GM20000 (cell line): ENCODE measurements at places on chromosomes 2 and 18.

DNA sequence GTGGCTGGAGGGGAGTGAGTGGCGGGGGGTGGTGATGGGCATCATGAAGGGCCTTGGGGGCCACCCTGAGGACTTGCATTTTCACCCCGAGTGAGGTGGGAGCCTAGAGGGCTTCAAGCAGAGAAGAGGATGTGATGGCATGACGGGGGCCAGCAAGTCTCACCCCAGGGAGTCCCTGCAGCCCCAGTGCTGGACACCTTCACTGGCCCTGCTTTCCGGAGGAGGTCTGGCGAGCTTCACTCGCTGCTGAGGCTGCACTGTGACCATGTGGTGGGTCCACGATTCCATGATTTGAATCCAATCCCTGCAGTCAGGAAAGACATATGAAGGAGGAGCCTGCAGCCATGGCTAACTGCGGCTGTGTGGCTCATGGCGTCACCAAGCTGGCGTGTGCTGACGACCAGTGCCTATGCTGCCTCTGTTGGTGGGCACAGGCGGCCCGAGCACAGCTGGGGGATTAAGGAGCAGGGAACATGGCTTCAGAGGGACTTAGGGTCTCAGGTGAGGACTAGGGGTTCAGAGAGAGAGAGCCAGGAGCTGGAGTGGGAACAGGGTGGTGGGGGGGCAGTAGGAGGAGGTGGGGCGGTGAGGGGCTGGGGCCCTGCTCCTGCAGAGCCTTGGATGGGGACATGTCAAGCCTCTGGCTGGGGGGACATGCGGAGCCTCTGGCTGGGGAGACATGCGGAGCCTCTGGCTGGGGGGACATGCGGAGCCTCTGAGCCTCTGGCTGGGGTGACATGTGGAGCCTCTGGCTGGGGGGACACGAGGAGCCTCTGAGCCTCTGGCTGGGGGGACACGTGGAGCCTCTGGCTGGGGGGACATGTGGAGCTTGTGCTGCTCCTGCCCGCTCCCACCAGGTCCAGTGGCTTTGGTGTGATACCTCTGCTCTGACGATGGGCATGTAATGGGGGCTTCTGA, 3.6 kb downstream of the ZAP70 start:
- DNase-seq = no peak

- DNase-seq = no peak
Observed at GRCh38 chr2:84717302-84717701, 163.6 kb downstream of the TRABD2A start.

DNA sequence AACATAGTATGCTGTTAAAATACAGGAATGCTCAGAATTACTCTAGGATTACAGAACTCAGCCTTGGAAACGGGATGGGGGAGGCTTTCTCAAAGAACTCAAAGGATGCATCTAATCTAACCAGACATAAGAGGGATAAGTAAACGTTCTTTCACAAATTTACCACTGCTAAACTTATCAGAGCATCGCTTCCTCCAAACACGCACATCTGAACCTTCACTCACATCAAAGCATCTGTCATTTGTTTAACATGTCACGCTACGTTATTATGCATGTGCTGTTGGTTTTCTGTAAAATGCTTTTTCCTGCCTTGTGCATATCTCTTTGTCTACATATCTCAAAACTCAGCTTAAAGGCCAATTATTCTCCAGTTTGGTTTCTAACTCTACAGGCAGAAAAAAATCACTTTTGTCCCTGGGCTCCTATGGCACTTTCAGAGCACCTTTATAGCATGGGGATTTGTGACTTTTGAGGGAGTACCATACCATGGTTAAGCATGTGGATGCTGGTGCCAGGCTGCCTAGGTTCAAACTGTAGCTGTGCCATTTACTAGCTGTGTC, 106.7 kb upstream of the FSHR start:
- DNase-seq = no peak

DNA sequence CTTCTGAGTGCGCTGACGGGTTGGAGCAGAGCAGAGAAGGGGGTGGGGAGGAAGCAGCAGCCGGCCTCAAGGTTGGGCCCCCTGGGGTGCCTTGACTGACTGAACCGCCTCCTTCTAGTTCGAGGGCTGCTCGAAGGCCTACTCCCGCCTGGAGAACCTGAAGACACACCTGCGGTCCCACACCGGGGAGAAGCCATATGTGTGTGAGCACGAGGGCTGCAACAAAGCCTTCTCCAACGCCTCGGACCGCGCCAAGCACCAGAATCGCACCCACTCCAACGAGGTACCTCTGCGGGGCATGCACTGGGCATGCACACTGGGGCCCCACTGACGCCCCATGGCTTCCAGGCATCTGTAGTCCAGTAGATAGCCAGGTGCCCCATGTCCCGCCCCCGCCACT, 246.9 kb downstream of the GLI2 start:
- DNase-seq = no peak

GRCh38 chr2:62768615-62769014, 63.1 kb downstream of the EHBP1 start:
- no peak for DNase-seq

GRCh38 chr2:46816151-46816845, 99.3 kb downstream of the MCFD2 start:
- no peak for DNase-seq

- DNase-seq = no peak
Observed at GRCh38 chr18:2979871-2980790, 32.8 kb downstream of the LPIN2 start.

- DNase-seq = no peak
Observed at GRCh38 chr2:62406573-62407043, 99.4 kb downstream of the TMEM17 start.

GRCh38 chr2:191537921-191538320, 140.0 kb upstream of the NABP1 start:
- no peak for DNase-seq

GRCh38 chr2:181250691-181251090, 206.5 kb upstream of the ITGA4 start:
- no peak for DNase-seq

DNA sequence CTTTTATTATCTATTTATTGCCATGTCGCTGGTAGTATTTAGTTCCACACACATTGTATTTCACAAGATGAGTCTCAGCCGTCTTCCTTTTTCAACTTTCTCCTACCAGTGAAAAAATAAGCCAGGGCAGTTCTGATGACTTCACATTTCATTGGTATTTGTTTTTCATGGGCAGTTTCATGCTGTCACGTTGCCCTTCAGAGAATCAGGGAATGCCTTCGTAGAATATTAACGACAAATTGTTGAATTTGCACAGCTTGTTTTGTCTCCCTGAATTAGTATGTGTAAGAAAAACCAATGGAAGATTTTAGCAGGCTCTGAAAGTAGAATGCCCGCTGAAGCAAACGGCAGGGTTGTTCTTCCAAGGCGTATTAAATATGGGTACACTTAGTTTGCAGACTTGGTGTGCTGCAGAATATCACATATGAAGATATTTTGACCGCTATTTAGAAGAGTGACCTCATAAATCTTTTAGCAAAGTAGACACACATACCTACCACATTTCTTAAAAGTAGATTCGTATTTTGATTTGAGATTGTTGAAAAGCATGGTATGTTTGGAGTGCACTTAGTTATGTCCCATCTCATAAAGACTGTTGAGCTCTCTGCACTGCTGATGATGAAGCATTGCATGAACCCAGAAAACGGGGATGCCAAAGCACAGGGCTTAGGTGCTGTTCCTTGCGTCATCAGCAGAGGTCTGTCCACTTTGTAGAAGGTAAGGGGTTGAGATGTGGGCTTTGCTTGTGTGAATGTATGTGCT, 2.9 kb downstream of the NEDD4L start:
- DNase-seq = no peak

- no peak for DNase-seq
Observed at GRCh38 chr18:75029481-75029880, 179.5 kb downstream of the PTGR3 start.
